Right hindlimb (tissue), 1 donor: ENCODE measurements at places on chromosomes 1 and 21.
A peak's percentile ranks its signal among the peaks of the same experiment; 100 is the strongest.

- DNase-seq = no peak
Measured at GRCh38 chr1:3322450-3323020, 131.9 kb upstream of the ARHGEF16 start.

- no peak for DNase-seq
Measured at GRCh38 chr1:156969496-156969895, 49.1 kb downstream of the LRRC71 start.

- no peak for DNase-seq
Measured at GRCh38 chr1:46448109-46448911, 41.3 kb upstream of the DMBX1 start.

- DNase-seq = no peak
Measured at GRCh38 chr1:109050228-109050995, 8.5 kb upstream of the WDR47 start.

GRCh38 chr21:44761011-44761729 is 40.5 kb downstream of the UBE2G2 start:
- no peak for DNase-seq

DNA sequence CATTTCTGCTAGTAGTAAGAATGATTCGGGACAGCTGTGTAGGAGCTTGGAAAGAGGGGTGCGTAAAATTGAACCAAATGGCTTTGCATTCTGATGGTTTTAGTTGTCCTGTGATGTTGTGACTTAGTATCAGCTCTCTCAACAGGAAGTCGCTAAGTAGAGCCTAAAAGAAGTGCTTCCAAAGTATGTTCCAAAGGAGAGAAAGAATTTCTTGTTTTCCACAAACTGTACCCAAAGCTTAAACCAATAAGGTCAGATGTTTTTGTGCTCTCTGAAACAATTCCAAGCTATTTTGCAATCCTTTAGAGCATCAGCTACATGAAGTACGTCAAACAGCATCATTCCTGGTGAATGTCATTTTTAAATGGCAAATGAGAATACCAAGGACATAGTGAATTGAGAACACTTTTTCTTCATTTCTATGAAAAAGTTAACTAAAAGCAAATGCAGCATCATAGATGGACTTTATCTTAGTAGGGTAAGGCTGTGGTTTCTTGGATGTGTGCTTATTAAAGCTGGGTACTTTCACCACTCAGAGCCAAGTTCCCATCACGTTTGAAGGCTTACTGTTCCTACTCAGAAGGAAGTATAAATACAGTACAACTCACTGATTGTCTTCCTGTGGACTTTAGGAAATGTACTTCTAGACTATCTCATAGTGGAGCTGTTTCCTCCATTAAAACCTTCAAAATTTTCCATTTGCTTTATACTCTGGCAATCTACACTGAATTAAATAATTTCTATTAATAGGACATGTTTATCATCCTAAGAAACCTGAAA is 148.6 kb downstream of the C1orf21 start:
- DNase-seq = peak; percentile 34

- DNase-seq = peak; percentile 55
Measured at GRCh38 chr21:34845521-34846451, 177.0 kb downstream of the CLIC6 start.

- DNase-seq = peak; percentile 78
Measured at GRCh38 chr1:54397090-54397591, 9.1 kb downstream of the SSBP3 start.

DNA sequence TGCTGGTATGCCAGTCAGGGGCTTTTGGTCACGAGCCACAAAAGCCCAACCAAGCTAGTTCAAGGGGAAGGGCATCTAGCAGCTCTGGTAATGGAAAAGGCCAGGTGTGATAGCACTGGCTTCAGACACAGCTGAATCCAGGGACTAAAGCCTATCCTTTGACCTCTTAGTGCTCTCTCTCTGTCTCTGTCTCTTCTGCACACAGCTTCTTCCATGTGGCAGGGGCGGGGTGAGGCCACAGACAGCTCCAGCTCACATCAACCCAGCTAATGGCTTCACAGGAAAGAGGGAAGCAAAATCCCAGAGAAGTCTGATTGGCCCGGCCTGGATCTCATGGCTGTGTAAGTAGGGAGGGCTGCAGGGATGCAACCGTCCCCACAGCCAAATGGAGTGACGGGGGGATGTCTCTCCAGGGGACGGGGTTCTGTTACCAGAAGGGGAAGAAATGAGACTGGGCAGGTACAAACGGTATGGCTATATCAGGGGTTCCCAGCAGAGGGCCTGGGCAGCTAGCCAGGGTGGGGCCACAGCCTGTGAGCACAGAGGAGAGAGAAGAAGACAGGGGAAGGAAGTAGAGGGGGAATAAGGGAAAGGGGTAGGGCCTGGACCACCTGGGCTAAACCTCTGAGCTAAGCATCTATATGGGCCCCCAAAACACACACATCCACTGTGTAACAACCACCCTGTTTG is 42.4 kb downstream of the FBXO2 start:
- DNase-seq = no peak

DNA sequence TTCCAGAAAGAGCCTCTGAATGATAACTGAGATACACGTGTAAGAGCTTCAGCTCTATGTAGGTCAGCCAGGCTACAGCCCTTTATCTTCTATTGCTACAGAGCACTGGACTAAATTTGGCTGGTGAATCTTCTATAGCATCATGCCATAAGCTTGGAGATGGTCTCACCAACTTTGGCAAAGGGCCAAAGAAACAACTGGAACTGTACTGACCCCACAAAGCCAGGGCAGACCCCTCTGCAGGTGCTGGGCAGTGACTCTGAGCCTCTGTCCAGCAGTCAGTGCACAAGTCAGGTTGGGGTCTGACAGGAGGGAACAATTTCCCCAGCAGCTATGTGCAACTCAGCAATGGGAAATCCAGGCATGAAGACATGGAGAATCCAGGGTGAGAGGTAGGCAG is 57.8 kb upstream of the NFASC start:
- no peak for DNase-seq

DNA sequence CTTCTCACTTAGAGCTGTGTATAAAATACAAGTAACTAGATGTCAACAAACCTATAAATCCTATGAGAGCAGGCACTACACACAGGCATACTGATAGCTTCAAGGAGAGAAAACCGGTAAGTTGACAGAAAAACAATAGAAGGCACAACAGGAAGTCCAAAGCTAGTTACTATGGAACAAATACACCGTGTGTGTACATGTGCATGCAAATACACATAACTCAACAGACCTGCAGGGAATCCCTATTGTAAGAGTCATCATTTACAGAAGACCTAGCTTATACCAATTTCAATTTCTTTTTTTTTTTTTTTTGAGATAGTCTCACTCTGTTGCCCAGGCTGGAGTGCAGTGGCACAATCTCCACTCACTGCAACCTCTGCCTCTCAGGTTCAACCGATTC is 26.3 kb downstream of the JAK1 start:
- DNase-seq = no peak

GRCh38 chr1:30907481-30908315 is 860 bp downstream of the SDC3 start:
- peak; percentile 54 for DNase-seq

DNA sequence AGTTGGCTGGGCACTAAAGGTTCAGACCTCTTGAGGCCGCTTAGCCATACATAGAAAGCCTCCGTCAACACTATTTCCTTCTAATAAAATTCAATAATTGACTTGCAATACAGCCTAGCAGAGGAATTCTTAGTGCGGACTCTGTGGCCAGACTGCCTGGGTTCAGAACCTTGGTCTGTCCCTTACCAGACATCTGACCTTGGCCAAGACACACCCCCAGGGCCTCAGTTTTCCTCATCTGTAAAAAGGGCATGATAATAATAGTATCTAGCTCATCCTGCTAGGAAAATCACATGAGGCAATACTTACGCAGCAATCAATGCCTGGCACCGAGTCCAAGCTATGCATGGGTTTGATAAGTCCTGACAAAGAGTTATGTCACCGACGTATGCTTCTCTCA is 148.2 kb upstream of the SOD1 start:
- DNase-seq = no peak
